Midbrain (tissue), 1 donor: ENCODE measurements at places on chromosomes 5 and 9.
A peak's percentile ranks its signal among the peaks of the same experiment; 100 is the strongest.

- DNase-seq = peak; percentile 52
Measured at GRCh38 chr5:54520438-54520846, 2.9 kb downstream of the SNX18 start.

GRCh38 chr5:54804521-54804920 is 180.9 kb downstream of the ESM1 start:
- no peak for DNase-seq

DNA sequence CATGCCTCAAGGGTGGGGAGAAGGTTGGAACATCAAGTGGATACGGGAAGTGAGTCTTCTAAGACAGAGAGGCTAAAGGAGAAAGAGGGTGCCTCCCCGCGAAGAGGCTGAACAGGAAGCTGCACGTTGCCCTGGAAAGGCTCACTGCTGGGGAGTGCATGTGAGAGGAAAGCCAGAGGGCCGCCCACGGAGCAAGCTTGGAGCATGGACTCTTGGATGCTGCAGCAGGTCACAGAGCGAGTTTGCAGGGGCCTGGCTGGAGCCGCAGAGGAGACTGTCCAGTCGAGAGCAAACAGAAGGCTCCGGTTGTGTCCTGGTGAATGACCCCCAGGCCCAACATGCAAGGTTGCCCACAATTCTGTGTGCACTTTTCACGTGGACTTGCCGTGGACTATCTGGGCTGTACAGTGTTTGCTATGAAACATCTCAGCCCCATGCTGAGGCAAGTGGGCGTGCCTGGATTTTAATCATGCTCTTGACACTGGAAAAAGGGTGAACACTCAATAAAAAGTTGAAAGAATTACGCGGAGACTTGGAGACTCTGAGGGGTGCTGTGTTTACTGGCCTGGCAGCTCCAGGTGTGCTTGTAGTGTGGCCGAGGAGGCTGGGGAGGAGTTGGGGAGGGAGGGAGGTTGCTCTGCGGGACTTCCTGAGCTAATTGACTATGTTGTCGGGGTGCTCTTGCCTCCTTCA is 54.5 kb upstream of the GARNL3 start:
- peak; percentile 8 for DNase-seq

GRCh38 chr5:177462021-177462670 is 11.3 kb downstream of the DBN1 start:
- DNase-seq = no peak

GRCh38 chr9:98432960-98433359 is 177.5 kb upstream of the TBC1D2 start:
- DNase-seq = no peak

DNA sequence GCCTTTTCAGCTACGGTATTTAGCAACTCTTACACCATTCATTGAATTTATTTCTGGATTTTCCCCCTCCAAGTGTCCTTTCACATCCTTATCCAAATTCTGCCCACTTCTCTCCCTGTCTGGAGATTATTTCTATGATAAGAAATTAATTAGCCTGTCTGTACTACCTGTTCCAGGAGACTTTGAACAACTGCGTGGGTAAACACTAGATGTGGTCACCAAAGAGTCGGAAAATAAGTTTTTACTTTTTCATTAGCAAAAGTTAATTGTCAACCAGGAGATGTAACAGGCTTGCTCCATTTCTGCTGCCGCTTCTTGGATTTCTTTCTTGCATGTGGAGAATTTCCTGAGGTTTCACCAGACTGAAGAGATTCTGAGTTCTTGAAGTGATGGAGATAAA is 14.0 kb downstream of the SLC1A1 start:
- DNase-seq = no peak

GRCh38 chr5:141778206-141778605 is 96.2 kb upstream of the ARAP3 start:
- no peak for DNase-seq

- DNase-seq = no peak
Measured at GRCh38 chr9:87054999-87055686, 107.8 kb upstream of the GAS1 start.

DNA sequence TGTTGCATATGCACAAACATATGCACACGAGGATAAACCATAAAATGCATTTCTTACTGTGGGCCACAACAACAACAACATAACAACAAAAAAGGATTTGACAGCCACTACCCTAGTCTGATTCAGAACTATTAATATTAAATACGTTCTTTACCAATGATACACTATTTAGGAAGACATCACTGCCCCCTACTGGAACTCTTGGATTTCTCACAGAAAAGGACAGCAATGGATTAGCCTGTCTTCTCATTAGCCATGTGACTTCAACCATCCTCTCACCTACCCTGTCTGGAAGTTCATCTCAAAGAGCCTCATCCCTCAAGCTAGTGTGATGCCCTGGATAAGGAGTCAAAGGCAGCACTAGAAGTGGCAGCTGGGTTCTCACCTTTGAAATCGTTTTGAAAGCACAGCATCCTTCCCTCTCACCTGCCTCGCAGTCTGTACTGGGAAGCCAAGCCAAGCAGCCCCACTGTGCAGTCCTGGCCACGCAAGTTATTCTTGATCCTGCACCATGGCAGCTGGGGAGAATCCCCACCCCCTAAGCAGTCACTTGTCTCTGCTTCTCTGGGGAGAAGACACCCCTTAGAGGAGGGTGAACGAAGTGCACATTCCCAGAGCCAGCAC is 64.6 kb downstream of the SH3TC2 start:
- DNase-seq = peak; percentile 66

- no peak for DNase-seq
Measured at GRCh38 chr5:31845361-31845760, 206.4 kb downstream of the PDZD2 start.

DNA sequence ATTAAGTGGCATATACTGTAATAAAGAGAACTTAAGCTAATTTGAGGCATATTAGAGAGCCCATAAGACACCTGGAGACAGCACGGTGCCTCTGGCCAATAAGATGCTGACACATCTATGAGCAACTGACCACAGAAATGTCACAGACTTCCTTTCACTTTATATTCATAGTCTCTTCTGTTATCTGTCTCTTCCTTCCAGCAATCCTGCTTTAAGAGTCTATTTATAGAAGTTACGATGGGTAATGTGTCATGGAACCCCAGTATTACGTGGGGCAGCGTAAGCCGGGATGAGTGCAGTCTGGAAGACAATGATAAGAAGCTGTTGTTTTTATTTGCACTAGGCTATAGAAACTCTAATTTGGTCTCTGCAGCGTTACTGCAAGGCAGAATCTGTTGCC is 136.8 kb downstream of the CFAP90 start:
- no peak for DNase-seq

DNA sequence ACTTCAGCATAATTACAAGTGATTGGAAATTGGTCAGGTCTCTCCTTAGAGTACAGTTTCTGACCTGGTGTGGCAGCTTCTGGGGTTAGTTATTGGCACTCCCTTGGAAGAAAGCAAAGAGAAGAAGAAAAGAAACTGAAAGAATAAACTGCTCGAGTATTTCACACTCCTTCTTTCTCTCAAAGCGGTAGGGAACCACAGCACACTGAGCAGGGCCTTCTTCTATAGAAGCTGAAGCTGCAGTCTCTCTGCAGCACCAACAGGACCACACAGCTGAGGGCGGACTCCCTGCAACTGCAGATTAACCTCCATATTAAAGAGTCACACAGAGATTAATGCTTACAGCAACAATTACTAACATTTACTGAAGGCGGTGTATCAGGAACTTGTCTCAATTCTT is 152.0 kb downstream of the TRPM6 start:
- DNase-seq = no peak

DNA sequence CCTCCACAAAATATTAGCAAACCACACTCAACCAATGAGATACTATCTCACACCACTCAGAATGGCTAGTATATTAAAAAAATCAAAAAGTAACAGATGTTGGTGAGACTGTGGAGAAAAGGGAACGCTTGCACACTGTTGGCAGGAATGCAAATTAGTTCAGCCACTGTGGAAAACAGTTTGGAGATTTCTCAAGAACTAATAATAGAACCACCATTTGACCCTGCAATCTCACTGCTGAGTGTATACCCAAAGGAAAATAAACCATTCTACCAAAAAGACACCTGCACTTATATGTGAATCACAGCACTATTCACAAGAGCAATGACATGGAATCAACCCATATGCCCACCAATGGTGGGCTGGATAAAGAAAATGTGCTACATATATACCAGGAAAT is 393.5 kb downstream of the PDE4D start:
- no peak for DNase-seq

GRCh38 chr5:100598446-100598845 is 63.3 kb downstream of the FAM174A start:
- no peak for DNase-seq

DNA sequence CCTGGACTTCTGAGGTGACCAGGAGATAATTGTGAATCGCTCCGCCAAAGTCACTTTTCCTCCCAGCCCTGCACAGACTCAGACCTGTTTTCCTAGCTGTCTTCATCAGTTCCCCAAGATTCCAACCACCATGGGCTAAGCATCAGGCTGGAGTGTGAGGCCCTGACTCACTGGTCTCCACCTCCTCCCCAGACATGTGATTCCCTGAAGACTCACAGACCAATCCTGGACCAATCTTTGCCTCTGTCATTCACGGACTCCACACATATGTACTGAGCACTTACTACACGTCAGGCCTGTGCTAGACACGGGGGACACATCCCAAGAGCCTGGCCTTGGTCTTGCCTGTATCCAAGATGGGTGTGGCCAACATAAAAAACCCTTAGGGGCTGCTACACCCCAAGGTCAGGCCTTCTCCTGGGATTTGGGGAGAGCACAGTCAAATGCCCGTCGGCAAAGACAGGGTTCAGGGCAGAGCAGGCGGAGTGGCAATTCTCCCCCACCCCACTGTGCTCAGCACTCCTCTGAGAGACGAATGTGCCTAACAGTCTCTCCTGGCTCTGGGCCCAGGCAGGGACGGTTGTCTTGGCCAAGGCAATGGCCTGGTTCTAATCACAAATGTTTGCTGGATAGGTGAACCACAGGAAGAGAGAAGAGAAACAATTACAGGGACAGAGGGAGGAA is 11.9 kb downstream of the EEIG1 start:
- DNase-seq = peak; percentile 54

DNA sequence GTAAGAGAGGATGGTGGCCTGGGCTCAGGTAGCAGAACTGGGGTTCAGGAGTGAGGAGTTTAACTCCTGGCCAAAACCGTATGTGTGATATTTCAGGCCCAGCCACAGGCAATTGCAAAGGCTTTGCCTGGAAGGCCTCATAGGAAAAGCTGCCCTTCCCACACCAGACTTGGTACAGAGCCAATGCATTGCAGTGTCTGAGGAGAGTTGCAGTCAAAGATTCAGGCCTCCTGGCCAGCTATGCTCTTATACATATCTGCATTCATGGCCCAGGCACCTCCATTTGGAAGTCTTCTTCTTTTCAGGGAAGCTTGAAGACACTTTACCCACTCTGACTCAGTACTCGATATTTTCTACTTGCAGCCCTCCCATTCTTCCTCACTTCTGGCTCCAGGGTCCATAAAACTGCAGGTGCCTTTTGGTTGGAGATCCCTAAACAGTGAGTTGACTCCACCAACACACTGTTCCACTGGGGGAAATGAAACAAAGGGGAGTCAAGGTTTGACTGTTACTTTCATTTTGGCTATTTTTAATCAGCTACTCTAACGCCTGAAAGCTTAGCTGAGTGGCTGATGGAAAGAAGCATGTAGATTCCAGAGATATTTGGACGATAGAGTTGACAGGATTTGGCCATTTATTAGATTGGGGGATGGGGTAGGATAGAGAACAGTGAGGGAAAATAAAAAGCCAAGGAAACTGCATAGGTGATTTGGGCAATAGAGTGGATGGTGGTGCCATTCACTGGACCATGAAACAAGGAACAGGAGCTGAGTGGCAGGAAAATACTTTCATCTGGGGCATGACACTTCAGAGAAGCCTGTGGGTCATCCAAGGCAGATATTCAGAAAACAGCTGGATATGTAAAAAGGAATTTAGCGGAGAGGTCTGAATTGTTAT is 30.6 kb upstream of the IL33 start:
- no peak for DNase-seq

- DNase-seq = no peak
Measured at GRCh38 chr9:11417782-11418181, 805.0 kb upstream of the PTPRD start.
